NAMALWA (cell line): ENCODE measurements at places on chromosomes 16 and 17.

- no peak for DNase-seq
These were observed 744.4 kb upstream of the EEF2KMT start for GRCh38 chr16:5841974-5842373.

DNA sequence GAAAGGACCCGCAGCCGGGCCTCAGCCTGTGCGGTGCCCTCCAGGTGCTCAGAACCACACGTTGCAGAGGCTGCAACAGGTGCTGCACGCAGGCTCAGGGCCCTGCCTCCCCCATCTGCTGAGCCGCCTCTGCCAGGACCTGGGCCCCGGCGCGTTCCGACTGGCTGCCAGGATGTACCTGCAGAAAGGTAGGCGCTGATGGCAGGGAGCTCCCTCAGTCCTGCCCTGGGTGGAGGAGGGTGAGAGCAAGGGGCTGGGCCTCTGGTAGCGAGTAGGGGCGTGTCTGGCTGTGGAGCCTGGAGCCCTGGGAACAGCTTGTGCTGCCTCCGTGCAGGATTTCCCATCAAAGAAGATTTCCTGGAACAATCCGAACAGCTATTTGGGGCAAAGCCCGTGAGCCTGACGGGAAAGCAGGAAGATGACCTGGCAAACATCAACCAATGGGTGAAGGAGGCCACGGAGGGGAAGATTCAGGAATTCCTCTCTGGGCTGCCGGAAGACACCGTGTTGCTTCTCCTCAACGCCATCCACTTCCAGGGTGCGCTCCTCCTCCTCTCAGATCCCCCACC is 4.4 kb downstream of the SERPINF2 start:
- no peak for DNase-seq

- DNase-seq, result peak; percentile 16
These were observed 130.1 kb upstream of the COX10 start for GRCh38 chr17:13939222-13939621.

DNA sequence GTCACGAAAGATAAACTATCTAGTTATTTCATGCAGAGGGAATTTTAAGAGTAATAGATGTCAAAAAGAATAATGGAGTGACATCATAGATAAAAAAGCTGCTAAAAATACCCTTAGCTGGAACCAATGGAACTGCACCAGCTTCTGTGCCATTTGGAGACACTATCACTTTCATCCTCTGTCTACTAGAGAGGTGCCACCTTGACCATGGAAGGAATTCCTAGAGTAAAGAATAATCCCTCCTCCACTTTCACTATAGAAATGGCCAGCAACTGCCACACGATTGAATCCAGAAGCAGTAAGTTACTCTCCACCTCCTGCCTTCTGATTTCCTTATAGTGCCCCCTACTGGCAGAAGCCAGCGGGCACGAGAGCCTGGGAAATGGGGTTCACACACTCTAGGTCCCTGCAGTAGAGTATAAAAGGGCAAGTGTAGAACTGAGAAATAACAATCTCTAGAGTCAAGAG is 2.8 kb upstream of the ALDH3A2 start:
- peak; percentile 48 for DNase-seq

DNA sequence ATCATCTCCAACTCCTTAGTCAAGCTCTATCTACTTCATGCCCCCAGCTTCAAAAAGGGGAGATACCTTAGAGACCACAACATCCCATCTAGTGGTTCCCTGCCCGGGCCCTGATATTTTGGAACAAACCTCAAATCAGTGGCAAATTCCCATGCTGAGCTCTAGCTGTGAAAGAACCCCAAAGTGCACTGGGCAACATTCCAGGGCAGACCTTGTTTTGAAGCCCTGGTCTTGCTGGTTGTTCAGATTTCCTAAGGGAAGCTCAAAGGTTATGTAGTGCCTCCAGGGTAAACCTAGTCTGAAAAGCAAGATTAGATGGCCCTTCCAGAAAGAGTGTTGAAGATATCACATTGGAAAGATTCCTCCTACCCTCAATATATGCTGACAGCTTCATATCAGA is 16.3 kb downstream of the FAM117A start:
- DNase-seq, result no peak

GRCh38 chr17:78498848-78499247 is 78.3 kb downstream of the DNAH17 start:
- DNase-seq, result no peak

DNA sequence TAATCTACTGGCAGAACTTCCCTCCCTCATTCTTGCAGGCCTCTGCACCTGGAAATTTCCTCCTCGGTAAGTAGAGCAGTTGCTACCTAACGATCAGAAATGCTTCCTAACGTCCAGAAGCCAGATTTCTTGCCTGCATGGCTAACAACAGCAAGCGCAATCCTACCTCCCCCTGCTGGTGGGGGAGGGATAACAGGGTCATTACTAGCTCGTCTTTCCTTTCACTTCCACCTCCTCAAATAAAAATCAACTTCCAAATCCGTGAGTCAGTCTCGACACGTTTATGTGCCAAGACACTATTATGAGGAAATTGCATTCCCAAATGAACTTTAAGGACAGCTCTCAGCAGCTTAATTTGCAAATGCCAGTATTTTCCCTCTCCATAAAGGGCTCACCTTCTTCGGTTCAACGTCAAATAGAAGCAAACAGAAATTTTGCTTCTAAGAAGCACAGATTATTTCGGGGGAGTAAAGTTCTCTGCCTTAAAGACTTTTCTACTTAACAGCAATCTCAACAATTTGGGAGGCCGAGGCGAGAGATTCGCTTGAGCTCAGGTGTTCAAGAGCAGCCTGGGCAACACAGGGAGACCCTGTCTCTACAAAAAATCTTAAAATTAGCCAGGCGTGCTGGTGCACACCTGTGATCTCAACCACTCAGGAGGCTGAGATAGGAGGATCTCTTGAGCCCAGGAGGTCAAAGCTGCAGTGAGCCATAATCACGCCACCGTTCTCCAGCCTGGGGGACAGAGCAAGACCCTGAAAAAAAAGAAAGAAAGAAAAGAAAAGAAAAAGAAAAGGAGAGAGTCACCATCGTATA is 188.6 kb upstream of the PSMD7 start:
- DNase-seq, result peak; percentile 68

GRCh38 chr17:6492892-6493674 is 48.8 kb downstream of the PIMREG start:
- DNase-seq, result peak; percentile 24

GRCh38 chr17:29588562-29589411 is 661 bp downstream of the GIT1 start:
- DNase-seq, result peak; percentile 64

DNA sequence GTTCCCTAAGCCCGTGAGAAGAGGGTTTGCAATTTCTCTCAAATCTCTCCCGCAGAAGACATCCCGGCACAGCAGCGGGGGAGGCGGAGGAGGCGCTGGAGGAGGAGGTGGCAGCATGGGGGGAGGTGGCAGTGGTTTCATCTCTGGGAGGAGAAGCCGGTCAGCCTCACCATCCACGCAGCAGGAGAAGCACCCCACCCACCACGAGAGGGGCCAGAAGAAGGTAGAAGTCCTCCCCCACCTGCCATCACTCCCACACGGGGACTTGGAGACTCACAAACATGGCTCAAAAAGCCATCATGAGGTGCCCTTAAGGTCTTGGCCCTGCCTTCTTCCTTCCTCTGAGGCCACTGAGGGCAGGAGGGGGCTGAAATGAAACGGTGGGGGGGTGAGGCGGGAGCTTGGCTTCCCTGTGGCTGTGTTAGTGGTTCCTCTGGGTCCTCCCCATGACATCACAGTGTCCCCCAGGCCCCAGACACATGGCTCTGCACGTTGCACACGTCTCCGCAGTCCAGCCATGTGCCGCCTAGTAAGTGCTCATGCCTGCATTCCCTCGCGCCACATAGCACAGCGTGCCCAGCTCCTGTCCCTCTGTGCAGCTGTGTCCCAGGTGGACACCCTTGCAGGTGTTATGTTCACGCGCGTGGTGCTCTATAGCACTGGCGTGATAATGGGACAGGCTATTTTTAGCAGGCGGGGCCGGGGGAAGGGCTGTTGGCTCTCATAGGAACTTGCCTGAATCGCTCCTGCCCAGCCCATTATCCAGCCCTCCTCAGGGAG is 6.9 kb downstream of the MLLT6 start:
- no peak for DNase-seq

DNA sequence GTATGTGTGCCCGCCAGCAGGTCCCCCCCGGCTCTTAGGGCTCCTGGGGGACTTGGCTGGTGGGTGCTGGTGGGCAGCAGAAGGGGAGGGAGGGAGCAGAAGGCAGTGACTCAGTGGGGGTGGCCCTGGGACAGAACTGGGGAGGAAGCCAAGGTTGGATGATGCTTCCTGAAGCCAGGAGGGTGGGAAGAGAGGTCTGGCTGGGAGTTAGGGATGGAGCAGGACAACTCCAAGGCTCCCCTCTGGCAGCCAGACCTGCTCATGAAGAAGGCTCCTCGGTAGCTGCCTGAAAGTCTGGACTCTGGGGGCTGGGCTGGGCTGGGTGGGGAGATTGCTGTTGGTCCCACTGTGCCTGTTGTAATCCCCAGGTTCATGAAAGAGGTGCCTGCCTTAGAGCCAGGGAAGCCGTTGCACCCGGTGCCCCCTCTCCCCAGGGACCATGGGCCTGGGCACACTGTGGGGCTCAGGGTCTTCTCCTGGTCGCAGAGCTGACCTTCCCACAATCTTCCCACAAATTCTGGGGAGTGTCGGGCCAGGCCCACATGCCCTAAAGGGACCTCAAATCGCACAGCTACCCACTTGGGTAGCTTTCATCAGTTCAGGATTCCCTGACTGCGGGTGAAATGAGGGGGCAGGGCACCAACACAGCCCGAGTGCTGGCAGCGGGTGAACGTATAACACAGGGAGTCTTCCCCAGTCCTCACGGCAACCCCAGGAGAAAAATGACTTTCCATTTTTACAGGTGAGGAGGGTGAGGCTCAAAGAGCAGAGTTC is 1.1 kb upstream of the PLEKHG4 start:
- no peak for DNase-seq

DNA sequence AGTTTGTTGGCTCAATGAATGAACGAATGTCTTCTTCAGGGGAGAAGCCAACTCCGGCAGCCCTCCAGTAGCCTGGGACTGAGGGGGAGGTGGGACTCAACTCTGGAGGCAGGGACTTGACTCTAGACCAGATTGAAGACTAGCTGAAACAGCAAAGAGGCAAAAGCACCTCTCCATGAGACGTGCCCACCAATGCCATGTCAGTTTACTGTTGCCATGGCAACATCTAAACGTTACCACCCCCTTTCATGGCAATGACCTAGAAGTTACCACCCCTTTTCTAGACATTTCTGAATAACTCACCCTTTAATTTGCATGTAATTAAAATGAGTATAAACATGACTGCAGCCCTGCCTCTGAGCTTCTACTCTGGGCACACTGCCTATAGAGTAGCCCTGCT is 91.8 kb downstream of the ASIC2 start:
- peak; percentile 41 for DNase-seq

DNA sequence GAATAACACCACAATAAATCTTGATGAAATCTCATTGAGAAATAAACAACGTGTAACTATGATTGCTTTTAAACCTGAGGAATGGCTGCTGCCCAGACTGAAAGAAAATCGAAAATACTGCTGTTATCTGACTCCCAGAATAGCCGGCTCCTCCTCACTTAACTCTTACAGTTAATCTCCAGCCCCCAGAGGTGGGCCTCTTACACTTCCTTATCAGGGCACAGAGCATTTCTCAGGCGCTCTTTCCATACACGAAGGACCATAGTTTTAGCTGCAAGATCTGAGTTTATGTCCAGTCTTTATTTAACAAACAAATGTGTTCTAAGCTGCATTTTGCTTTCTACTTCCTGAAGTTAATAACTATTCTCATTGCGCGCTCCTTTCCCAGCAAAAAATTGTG is 206.9 kb downstream of the MAP2K4 start:
- no peak for DNase-seq

- DNase-seq, result no peak
These were observed 12.7 kb downstream of the COG1 start for GRCh38 chr17:73205459-73205961.

- DNase-seq, result no peak
These were observed 1111.8 kb upstream of the EEF2KMT start for GRCh38 chr16:6209355-6209930.

- DNase-seq, result no peak
These were observed 51.7 kb downstream of the NXN start for GRCh38 chr17:927611-928461.

DNA sequence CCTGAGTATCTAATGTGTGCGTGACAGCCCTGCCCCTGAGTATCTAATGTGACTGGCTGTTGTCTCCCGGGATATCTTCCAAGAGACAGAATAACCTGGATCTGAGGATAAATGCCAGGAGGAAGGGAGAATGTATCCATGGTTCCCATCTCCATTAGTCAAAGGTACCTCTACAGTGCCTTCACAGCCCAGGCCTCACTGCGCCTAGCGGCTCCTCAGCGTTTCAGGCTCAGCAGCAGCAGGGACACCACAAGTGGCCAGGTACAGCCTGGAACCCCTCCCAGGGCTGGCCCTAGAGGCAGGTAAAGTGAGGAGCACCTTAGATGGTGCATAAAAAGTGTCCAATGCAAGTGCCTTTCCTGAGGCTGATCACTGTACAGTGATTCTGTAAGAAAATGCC is 32.0 kb downstream of the SOCS3 start:
- DNase-seq, result no peak

DNA sequence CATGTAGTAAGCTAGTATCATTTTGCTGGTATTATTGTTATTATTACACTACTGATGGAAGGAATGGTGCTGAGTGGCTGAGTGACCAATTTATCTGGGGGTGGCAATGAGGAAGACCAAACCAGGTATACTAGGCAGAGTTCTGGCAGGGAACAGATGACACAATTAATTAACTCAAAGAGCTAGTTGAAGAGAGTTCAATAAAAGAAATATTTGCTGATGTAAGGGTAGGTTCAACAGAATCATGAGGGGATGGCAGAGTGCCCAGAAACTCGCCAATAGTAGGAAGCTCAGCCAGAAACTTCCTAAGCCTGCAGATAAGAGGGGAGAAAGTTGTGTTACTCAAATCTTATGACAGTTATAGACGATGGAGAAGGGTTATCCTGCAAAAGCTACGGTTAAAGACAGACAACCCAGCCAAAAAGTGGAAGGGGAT is 352.5 kb downstream of the KCNJ2 start:
- no peak for DNase-seq

GRCh38 chr16:27822996-27823395 is 240.5 kb downstream of the GSG1L start:
- no peak for DNase-seq

DNA sequence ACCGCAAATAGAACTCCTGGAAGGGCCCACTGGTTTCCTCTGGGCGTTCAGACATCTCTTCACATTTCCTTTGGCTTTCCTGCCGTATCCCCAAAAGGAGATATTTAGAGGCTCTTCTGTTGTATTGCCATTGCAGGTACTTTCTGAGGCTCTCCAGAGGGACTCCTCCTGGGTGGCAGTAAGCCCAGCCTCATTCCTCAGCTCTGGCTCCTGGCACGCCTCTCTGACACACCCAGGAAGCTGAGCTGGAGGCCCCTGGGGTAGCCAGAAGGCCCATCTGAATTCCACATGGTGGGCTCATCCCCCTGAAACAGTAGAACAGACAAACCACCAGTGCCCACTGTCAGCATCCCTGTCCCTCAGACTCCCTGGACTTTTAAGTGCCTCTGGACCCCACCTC is 206.7 kb downstream of the PARN start:
- DNase-seq, result no peak

- DNase-seq, result no peak
These were observed 61.1 kb upstream of the CIBAR2 start for GRCh38 chr16:85173146-85173980.
